Fibroblast of skin of scalp (primary cell): ENCODE measurements at places on chromosomes 7 and 10.

DNA sequence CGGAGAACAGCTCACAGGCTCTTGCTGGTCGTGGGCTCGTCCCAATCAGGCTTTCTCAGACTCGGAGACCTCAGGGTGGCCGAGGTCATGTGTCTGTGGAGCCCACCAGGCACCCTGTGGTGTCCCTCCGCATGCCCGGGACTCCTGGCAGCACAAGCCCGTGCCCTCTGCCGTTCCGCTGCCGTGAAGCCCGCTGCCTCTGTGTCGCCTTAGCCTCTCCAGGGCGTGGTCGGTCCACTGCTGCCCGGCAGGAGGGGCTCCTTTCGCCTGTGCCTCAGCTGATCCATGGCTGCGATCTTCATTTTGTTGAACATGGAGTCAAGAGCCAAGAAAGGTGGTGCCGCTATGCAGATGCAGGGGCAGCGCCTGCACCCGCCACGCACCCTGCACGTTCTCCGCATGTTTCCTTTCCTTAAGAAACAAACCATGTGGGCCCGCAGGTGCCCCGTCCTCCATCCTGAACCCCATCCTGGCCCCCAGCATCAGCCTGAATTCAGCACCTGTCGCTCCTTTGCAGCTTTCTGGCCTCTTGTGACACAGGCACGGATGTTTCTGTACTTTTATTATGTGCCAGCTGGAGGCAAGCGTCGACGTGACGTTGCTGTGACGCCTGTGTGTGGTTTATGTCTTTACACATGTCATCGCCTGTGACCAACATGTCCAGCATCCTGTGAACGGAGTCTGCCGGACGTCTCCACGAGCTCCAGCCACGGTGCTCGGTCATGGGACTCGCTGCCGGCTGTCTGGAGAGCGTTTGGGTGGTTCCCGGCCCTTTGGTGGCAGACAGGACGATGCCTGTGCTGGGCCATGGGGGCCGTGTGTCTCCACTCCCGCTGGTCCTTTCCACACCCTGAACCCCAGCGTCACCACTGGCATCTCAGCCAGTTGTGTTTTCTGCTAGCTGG lies 69.9 kb downstream of the NKX6-2 start:
- no peak for DNase-seq

DNA sequence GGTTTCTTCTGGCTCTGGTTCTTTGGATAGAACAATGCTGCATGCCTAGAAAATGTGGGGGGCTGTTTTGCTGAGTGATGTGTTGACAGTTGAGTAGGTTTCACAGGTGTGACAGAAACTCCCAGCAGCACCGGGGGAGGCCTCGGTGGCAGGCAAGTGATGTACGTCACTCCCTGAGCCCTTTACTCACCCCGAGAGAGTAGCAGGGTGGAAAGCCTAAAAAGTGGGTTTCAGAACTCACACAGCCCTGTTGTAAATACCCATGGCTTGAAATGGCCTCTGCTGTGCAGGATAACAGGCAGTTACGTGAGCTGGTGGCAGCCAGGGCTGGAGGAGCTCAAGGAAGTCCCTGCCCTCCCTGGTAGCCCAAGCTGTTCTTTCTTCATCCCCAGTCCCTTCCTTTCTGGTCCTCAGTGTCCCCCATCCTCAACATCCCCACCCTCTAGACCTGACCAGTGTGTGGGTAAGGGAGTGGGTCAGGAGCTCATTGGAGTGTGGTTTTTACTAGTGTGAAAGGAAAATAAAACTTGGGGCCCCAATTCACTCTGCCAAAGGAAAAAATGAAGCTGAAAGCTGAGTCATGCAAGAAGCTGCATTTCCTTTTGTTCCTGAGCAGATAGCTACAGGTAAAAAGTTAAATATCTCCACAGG lies 258.1 kb downstream of the STK31 start:
- DNase-seq = no peak

DNA sequence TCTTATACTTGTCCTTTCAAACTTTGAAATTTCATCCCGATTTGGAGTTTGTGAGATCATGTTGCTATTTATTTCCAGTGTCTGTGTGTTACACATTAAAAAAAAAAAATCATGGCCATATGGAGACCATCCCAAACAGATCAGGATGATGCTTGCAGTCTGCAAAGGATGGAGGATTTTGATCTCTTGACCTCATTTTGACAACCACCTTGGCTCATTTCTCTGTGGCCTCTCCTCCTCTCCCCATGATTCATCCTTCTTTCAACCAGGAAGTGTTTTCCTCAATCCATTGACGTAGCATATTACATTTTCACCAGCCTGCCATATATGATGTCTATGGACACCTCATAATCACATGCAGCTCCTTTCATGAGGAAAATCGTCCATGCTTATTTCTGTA lies 68.9 kb upstream of the INSYN2A start:
- no peak for DNase-seq

DNA sequence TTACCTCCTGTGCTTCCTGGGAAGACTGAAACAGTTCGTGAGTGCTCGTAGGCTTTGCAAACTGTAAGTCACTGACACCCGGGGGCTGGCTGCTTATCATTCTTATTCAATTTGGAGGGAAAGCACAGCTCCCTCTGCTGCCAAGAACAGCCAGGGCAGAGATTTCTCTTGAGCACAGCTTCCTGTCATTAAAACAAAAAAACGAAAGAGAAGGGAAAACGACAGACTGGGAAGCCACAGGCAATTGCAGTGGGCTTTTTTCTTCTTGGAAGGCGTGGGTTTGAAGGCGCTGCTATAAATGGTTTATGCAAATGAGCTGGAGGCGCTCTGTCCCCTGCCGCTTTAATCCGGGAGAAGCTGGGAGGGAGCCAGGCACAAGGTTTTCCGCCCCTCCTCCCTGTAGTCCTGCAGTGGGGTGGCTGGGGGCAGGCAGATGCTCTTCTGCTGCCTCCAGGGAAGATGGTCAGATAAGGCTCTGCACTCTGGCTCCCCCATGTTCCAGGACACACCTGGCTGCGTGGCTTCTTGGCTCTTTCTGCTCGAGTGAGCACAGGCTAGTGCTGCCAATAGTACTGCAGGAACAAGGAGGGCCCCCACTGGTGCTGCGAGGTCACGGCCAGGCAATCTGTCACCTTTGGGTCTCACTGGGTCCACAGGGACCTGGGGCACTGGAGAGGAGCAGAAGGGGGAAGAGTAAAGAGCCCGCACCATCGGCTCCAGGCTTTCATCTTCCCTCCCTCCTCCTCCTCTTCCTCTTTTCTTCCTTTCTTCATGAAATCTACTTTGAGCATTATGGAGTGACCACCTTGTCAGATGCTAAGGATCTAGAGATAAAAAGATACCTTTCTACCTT lies 49.5 kb downstream of the NEURL1 start:
- peak; percentile 59 for DNase-seq

GRCh38 chr10:75525067-75525466 lies 93.6 kb downstream of the LRMDA start:
- no peak for DNase-seq

DNA sequence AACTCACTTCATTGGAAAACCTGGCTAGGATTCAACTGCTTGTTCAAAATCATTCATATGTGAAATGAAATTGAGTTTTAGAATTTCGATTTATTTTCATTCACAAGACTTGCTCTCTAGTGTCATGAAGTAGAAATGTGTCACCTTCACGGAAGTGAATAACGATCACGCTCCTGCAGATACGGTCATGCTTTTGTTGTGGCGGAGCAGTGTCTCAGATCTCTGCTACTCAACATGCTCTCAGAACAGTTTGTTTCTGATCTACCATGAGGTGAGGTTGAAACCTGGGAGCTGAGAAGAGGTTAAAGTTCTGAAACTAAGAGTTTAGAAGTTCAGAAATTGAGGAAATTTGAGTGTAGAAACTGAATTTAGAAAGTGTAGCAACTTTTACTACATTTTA lies 13.8 kb upstream of the PITRM1 start:
- no peak for DNase-seq

DNA sequence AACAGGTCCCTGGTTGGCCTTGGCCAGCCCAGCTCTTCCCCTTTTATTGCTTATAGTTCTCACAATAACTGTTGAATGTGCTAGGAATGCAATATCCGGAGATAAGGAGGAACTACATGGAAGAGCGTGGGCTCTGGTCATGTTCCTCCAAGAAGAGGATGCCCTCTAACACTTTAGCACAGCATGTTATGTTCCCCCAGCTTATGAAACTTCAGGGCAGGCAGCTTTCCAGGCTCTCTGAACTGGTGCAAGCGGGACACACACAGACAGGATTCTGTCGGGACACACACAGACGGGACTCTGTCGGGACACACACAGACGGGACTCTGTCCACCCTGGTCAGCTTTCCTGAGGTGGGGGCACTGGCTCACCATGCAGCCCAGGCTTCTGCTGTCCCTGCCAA lies 141.6 kb downstream of the PKD1L1 start:
- no peak for DNase-seq

DNA sequence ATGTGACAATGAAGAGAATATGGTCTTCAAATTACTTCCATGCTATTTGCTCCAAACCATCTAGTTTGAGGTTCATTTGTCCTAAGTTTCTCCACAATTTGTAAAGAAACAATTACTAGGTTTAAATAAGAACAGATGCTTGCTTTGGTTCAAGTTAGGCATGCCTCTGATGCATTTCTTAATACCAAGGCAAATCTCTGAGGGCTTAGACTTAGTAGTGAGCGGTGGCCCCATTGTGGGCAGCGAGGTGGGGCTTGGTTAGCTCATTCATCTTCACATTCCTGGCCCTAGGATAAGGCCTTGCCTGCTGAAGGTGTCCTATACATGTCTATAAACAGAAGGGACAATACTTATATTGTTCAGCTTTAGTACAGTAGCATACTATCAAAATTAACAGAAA lies 52.4 kb upstream of the RHEB start:
- DNase-seq = peak; percentile 65

DNA sequence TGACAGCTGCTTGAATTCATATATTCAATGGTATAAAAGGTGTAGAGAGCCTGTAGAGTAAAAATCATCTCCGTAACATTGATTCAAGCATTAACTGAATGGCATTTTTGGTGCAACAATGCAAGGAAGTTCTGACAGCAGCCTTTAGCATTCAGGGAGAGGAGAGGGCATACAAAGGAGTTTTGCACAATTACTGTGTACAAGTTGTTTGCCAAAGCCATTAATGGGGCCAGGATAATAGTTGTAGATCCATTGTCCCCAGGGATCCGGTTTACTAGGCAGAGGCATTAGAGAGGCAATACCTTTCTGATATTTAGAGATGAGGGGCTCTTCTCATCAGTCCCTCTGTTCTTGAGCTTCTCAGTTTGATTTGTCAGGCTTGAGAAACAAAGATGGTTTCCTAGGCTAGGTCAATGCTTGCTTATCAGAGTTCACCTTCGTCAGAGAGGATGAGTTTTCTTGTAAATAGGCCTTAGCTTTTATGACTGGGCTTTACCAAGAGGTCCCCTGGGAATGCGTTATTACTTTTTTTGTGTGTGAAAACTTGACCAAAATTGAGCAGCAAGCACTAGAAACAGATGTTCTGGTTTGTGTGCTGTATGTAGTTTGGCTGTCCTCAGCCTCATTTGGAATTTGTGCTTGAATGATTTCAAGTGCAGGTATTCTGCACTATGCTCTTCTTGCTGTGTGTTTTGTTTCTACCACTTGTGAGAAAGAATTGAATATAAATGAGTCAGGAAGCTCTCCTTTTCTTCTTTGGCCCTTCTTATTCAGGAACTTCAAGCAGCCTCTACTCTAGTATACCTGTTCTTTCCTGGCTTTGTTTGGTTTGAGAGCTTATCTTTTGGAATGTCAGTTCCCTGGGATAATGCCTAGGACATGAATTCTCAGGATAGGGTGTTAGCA lies 32.0 kb downstream of the SND1 start:
- peak; percentile 19 for DNase-seq

DNA sequence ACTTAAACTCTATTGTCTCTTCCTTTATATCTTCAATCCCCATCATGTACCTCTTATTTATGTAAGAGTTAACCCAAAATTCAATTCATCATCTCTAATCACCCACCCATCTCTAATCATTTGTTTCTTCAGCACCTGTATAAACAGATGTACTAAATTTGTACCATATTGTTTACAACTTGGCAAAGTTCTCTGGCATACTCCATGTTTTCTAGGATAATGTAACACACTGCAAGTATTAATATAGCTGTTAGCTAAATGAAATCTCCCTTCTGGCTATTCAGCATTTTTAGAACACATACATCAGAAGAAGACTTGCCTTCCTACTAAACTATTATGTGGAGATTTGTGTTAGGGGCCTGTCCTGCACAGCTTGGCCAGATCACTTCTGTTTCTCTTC lies 33.1 kb downstream of the MALSU1 start:
- no peak for DNase-seq

DNA sequence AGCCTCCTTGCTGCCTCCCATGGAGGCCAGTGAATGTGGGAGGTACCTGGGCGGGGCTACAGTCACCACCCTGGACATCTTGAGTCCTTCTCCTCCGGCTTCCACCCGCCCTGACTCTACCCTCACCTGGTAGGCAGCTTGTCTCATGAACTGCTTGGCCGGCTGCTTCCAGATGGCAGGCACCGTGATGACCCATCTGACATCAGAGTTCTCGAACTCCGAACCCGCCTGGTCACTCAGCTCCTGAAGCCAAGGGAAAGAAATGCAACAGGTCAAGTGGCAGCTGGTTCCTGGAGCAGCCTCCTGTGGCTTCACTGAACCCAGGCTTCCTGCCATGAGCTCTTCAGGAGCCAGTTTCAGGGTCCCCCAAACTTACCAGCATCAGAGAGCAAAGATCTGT lies 50.1 kb downstream of the HSPA12A start:
- no peak for DNase-seq

DNA sequence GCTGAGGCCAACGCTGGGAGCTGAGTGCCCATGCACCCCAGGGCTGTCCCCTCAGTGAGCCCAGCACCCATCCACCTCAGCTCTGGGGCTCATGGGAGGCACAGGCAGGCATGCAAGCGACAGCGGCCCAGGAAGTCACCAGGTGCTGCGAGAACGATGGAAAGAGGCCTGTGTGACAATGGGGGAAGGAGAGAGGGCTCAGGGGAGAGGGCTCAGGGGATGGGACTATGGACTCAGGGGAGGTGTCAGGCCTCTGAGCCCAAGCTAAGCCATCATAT lies 292.5 kb downstream of the WDR37 start:
- no peak for DNase-seq

DNA sequence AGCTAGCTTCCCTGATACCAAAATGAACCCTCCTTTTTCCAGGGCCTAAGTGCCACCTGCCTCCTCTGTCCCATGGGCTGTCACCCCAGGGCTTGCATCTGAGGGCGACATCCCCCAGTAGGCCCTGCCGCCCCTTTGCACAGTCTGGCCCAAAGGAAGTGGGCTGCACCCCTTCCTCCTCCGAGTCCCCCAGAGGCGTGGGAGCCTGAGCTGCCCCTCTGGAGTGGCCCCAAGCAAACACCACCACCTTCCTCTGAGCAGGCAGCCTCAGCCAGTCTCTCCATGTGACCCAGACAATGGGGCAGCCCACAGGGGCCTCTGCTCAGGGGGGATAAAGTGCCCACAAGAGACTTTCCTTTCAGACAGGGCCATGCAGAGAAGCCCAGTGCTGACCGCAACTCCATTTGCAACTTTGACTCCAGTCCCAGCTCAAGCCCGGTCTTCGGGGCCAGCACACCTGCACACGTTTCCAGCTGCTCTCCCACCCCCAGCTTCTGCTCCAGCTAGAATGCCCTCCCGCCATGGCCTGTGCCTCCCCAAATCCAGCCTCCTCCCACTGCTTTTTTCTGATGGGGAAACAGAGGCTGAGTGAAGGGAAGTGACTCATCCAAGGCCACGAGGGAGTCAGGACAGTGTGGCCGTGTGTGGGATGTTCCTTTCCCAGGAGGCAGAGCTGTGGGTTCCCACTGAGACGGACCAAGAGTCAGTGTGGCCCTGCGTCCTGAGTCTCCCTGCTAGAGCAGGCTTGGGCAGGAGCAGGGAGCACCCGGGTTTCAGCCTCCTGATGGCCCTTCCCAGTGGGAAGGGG lies 111.9 kb downstream of the ZMIZ1 start:
- DNase-seq = no peak

- DNase-seq = no peak
These were observed 3.5 kb downstream of the TMEM130 start for GRCh38 chr7:98866351-98866750.
